Panc1 (cell line): ENCODE measurements at places on chromosomes 16 and 17. TPM values are rescaled to one million over a fixed set of nuclear protein-coding genes. Genes with fewer than 3 reads are reported as not detected.
A peak's percentile ranks its signal among the peaks of the same experiment; 100 is the strongest.

DNA sequence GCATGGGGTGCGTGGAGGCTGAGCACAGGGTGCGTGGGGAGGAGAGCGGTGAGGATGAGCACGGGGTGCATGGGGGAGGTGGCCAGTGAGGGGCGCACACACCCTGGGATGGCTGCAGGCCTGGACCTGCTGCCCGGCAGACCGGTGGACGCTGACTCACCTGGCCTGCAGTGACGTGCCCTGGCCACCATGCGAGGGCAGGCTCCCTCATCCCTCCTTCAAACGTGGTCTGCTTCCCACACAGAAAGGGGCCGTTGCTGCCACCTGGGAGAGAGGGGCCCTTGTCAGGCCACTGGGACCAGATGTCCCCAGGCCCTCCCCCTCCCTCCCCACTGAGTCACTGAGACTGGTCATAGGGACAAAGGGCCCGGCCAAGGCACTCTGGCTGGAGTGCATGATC, 20.1 kb upstream of the APRT start:
- no peak for DNase-seq
- no peak overlapping the region for H3K27ac ChIP-seq
- H3K4me1 ChIP-seq, result no peaks in the 10 kb centered on the region
- no peak overlapping the region for H3K4me3 ChIP-seq

- DNase-seq, result no peak
- H3K4me3 ChIP-seq, result no peak overlapping the region
- H3K27ac ChIP-seq, result no peak overlapping the region
These were observed 146.4 kb upstream of the KCNJ16 start for GRCh38 chr17:69928611-69929010.

- no peak overlapping the region for H3K27ac ChIP-seq
- no peak for DNase-seq
- H3K27me3 ChIP-seq, result peaks cover 22% of the 10 kb centered on the region
- H3K4me3 ChIP-seq, result no peak overlapping the region
- no peaks in the 10 kb centered on the region for H3K36me3 ChIP-seq
These were observed 20.4 kb downstream of the RBFOX3 start for GRCh38 chr17:79590523-79590860.

DNA sequence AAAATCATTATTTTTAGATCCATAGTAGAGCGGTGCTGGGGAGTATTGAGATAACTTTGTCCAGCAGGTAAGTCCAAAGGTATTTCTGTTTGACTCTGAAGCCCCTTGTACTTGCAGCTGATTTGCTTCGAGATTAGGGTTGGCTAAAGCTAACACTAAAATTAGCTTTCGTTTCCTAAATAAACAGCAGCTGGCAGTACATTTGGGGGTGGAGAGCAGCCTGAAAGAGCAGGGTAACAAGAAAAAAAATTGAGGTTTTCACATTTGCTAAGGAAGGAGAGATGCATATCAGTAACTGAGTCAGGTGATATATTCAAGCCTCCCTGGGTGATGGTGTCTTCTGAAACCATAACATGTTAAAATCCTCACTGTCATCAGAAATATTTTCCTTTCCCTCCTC, 37.4 kb upstream of the TMC5 start:
- no peaks in the 10 kb centered on the region; the same call in 1 of the 2 replicates for H3K4me1 ChIP-seq
- DNase-seq, result no peak
- H3K4me3 ChIP-seq, result no peak overlapping the region
- no peaks in the 10 kb centered on the region for H3K36me3 ChIP-seq
- H3K27ac ChIP-seq, result no peak overlapping the region

DNA sequence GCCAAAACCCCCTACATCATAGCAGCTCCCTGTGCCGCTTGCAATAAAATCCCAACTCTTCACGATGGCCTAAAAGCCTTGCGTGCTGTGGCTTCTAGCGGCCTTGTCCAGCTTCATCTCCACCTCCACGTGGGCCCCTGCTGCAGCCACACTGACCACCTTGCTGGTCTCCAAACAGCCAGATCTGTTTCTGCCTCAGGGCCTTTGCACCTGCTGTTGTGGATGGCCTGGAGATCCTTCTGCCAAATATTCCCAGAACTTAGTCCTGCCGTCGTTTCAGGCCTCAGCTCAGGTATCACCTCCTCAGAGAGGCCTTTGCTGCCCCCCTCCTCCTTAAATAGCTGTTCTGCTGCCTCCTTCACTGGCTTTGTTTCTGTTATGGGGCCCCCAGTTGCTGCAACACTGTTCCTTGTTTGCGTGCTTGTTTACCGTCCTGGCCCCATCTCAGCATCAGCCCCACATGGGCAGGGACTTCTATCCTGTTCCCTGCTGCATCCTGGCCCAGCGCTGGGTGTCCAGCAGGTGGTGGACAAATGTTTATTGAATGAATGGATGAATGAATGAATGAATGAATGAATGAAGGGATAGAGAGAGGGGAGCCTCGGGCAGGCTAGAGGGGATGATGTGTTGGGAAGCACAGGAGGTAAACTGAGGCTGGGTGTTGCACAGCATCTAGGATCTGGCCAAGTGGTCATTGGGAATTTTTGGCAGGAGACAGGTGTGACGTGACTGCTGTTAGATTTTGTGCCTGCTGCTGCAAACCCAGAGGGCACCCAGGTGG, 171.0 kb upstream of the GSE1 start:
- no peaks in the 10 kb centered on the region for H3K36me3 ChIP-seq
- no peaks in the 10 kb centered on the region for H3K27me3 ChIP-seq
- H3K27ac ChIP-seq, result no peak overlapping the region
- peaks cover 12% of the 10 kb centered on the region for H3K4me1 ChIP-seq
- H3K4me3 ChIP-seq, result no peak overlapping the region
- no peak for DNase-seq

- DNase-seq, result no peak
- peaks cover 39% of the 10 kb centered on the region for H3K4me1 ChIP-seq
- no peak overlapping the region for H3K27ac ChIP-seq
- peak overlapping the region; percentile 12 for H3K4me3 ChIP-seq
- no peaks in the 10 kb centered on the region; the same call in 1 of the 2 replicates for H3K36me3 ChIP-seq
These were observed 1.7 kb downstream of the GPRC5C start for GRCh38 chr17:74433421-74434121.

DNA sequence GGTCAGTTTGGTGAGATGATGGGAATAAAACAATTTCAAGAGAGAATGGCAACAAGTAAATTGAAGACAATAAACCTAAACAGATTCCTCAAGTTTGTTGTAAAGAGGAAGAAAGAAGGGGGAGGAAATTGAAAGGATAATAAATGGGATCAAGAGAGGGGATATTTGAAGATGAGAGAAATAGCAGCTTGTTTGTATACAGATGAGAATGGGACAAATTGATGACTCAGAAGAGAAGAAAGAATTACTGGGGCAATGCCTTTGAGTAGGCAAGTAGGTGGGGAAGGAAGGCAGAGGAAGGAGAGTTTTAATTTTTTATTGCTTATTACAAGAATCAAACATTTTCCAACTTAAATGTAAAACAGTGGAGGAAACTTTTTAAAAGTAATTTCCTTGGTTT, 98.3 kb downstream of the CHD9 start:
- H3K4me3 ChIP-seq, result no peak overlapping the region
- no peak overlapping the region for H3K27ac ChIP-seq
- no peaks in the 10 kb centered on the region for H3K27me3 ChIP-seq
- DNase-seq, result no peak
- H3K4me1 ChIP-seq, result no peaks in the 10 kb centered on the region
- H3K36me3 ChIP-seq, result peaks cover 2% of the 10 kb centered on the region

DNA sequence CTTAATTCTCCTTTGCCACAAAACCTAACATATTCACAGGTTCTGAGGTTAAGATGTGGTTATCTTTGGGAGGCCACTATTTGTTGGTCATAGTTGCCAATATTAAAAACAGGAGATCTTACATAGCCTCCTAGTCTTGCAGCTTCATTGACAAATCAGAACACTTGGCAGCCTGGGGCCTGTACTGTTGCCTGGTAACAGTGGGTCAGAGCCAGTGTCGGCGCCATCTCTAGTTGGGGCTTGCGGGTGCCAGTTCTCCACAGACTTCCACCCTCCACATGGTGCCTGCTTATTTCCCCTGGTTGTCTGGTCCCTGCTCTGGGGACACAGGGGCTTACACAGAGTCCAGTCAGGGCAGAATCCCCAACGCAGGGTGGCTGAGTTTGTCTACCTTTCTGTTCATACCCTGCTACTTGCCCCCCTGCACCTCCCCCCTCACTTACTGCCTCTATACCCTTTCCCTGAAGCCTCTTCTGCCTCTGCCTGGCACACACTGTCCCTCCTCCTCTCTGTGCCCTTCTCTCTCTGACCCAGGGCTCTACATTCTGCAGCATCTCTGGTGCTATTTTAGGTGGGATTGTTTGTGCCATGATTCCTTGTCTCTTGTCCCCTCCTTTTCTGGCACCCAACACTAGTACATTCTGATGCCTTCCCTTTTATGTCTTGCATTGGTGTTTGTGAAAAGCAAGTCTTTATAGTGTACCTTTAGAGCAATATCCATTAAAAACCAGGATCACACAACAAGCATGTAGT, 13.4 kb downstream of the EPN2 start:
- H3K27me3 ChIP-seq, result no peaks in the 10 kb centered on the region
- H3K36me3 ChIP-seq, result no peaks in the 10 kb centered on the region

DNA sequence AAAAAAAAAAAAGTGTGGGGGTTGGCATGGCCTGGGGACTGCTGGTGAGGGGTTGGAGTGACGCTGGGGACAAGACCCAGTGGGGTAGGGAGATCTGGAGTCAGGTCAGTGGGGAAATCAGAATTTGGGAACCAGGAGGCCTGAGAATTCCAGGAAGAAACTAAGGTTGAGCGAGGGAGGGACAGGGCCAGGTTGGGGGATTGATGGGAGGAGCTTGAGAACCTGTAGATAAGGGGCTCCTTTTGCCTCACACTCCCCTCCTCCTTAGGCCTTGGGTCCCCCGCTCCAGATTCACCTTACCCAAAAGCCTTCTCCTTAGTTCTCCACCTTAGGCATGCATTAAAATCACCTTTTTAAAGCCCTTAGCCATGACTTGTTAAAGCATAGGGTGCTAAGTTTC, 8.3 kb upstream of the PYDC1 start:
- H3K4me1 ChIP-seq, result no peaks in the 10 kb centered on the region
- no peak overlapping the region for H3K27ac ChIP-seq
- H3K4me3 ChIP-seq, result no peak overlapping the region
- no peak for DNase-seq
- no peaks in the 10 kb centered on the region for H3K27me3 ChIP-seq
- no peaks in the 10 kb centered on the region for H3K36me3 ChIP-seq

- DNase-seq, result no peak
- H3K27ac ChIP-seq, result no peak overlapping the region
- peak overlapping the region; percentile 26; the same call in 1 of the 2 replicates for H3K4me3 ChIP-seq
- H3K27me3 ChIP-seq, result peaks cover 3% of the 10 kb centered on the region; the same call in 1 of the 2 replicates
These were observed 9.6 kb upstream of the WNT9B start for GRCh38 chr17:46841561-46842379.

DNA sequence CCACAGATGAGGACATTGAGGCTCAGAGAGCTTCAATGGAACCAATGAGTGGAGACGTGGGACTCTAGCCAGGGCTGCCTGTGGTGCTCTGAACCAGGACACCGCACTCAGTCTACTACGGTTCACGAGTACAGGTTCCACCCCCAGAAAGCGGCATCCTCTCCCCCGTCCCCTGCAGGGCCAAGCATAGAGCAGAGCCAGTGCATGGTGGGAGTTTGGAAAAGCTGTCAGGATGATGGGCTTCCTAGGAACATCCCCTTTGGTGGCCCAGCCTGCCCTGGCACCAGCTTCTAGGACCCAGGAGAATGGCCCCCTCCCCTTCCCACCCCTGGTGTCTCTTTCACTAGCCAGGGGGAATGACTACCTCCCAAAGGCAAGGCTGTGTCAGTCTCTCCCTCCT, 8.4 kb downstream of the ZNF319 start:
- no peaks in the 10 kb centered on the region for H3K4me1 ChIP-seq
- H3K36me3 ChIP-seq, result no peaks in the 10 kb centered on the region
- no peaks in the 10 kb centered on the region for H3K27me3 ChIP-seq
- no peak overlapping the region for H3K4me3 ChIP-seq

GRCh38 chr16:4859190-4859899, 12.1 kb downstream of the UBN1 start:
- H3K27me3 ChIP-seq, result no peaks in the 10 kb centered on the region
- peaks cover 38% of the 10 kb centered on the region for H3K36me3 ChIP-seq
- H3K4me1 ChIP-seq, result no peaks in the 10 kb centered on the region; the same call in 1 of the 2 replicates
- no peak for DNase-seq
- H3K27ac ChIP-seq, result no peak overlapping the region

DNA sequence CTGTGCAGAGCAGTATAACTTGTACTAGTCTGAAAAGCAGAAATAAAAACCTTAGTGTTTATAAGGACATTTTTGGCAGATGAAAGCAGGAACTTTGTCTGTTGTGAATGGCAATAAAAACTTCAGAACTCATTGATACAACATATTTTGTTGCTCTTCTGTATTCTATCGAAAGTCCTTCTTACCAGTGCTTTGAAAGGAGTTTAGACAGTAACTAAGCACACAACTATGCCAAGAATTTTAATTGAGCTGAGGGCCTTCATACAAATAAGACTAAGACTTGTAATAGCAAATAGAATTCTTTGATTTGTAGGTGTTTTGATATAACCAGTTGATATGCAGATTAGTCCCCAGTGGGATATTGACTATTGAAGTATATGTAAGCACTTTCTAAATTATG, 308.4 kb downstream of the ZFHX3 start:
- H3K27me3 ChIP-seq, result no peaks in the 10 kb centered on the region
- no peak overlapping the region for H3K4me3 ChIP-seq
- H3K4me1 ChIP-seq, result peaks cover 5% of the 10 kb centered on the region; the same call in 1 of the 2 replicates
- DNase-seq, result no peak

- H3K27me3 ChIP-seq, result no peaks in the 10 kb centered on the region
- H3K4me1 ChIP-seq, result peaks cover 9% of the 10 kb centered on the region
- no peak overlapping the region for H3K27ac ChIP-seq
These were observed 29.1 kb downstream of the AKAP1 start for GRCh38 chr17:57114085-57114673.

- no peaks in the 10 kb centered on the region for H3K4me1 ChIP-seq
- H3K4me3 ChIP-seq, result no peak overlapping the region
- no peaks in the 10 kb centered on the region for H3K27me3 ChIP-seq
- H3K36me3 ChIP-seq, result no peaks in the 10 kb centered on the region
- no peak overlapping the region for H3K27ac ChIP-seq
These were observed 123.6 kb downstream of the CDYL2 start for GRCh38 chr16:80680839-80681238.

- no peaks in the 10 kb centered on the region for H3K36me3 ChIP-seq
- peak overlapping the region; percentile 19 for H3K4me3 ChIP-seq
- peak; percentile 43 for DNase-seq
- H3K4me1 ChIP-seq, result peaks cover 13% of the 10 kb centered on the region
- peak overlapping the region; percentile 62 for H3K27ac ChIP-seq
These were observed 17.1 kb downstream of the TBX2 start for GRCh38 chr17:61416540-61417363.

- DNase-seq, result no peak
- no peaks in the 10 kb centered on the region for H3K36me3 ChIP-seq
- peaks cover 16% of the 10 kb centered on the region; the same call in 1 of the 2 replicates for H3K4me1 ChIP-seq
- no peaks in the 10 kb centered on the region for H3K27me3 ChIP-seq
- H3K4me3 ChIP-seq, result no peak overlapping the region
These were observed 12.5 kb upstream of the SLC16A11 start for GRCh38 chr17:7056386-7056785.

- no peaks in the 10 kb centered on the region for H3K36me3 ChIP-seq
- H3K4me1 ChIP-seq, result peaks cover 36% of the 10 kb centered on the region
- peak; percentile 24 for DNase-seq
- no peaks in the 10 kb centered on the region for H3K27me3 ChIP-seq
- H3K4me3 ChIP-seq, result no peak overlapping the region
These were observed 60.5 kb downstream of the CREBBP start for GRCh38 chr16:3819746-3820724.

Gene NHERF1
- total RNA-seq, result 90.8 TPM

Gene LGALS9B
- total RNA-seq, result not detected

Gene OR4D1
- 0.05 TPM for total RNA-seq

Gene SLC16A11
- total RNA-seq, result not detected

Gene MNT
- total RNA-seq, result 31.8 TPM

Gene ZP2
- total RNA-seq, result not detected
